ENCODE measurements at places on chromosomes 12 and 14.

GRCh38 chr12:68962877-68963855, 30.2 kb upstream of the CPM start:
- no peak for DNase-seq

DNA sequence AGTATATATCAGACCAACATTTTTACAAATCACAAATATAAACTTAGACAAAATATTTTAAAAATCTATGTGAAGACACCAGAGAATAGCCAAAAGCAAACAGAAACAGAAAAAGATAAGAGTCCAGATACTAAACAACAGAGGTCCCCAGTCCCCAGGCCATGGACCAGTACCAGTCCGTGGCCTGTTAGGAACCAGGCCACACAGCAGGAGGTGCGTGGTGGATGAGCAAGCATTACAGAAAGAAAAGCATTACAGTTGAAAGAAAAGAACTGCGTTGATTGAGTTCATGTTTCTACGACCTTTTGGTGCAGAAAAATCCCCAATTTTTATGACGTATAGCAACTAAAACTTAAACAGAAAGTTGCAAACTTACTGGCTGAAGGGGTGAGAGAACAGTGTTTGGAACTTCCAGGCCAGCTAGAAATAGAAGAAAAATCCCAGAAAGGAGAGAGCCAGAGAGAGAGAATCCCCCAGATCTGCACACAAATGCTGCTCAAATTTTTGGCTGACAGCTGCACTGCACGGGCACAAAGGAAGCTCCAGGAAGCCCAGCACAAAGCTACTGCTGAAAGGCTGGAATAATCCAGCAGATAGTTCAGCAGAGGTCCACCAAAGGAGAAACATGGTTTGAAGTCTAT, 159.6 kb upstream of the C14orf180 start:
- no peak for DNase-seq

DNA sequence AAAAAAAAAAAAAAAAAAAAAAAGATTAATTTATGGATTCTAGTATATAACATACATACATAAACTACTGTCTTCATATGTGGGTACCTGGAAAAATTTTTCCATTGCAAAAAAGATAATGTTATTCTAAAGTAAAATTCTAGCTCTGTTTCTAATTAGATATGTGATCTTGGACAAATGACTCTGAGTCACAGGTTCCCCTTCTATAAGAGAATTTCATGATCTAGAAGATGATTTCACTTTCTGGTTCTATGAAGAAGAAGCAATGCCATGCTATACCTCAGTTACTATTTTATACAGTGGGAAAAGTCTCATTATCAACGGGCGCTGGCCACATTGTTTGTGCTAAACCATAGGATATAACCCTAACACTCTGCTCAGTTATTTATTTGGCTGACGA, 351.3 kb downstream of the ZFP36L1 start:
- no peak for DNase-seq

DNA sequence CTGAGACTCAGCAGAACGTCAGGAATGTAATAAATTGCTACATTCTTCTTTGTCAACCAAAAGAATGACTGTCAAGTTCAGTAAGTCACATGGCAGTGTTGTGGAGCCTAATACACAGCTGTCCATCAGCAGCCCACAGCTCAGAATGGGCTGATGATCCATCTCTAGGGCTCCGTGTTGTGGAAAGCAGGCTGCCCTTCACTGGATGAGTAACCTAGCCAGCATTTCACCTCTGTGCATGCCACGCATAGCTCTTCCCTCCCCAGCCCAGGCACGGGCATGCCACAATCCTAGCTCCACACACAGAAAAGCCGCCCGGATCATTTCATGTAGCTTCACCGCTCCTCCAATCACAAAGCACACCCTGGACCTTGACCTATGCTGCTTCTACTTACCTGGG, 878.0 kb upstream of the TMEM132C start:
- DNase-seq, result no peak

DNA sequence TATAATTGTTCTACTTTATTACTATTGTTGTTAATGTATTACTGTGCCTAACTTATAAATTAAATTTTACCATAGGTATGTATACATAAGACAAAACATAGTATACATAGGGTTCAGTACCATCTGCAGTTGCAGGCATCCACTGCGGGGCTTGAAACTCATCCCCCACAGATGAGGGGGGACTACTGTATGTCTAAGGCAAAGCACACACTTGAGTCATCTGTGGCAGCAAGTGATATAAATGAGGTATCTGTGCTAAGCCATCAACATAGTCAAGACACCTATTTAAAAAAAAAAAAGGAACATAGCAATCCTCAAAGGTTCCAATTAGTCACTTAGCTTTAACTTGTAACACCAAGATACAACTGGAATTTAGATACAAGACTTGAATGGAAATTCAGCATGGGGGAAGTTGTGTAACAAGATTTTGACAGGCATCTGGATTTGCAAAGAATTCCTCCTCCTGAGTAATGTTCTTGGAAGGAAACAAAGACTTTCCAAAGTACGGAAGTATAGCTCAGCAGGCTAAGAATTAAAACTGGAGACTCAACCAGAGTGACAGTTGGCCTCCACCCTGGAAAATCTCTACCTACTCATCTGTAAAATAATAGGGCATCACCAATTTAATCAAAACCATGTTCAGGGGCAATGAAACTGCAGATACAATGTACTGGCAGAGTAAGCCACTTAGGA, 14.9 kb downstream of the DCAF5 start:
- DNase-seq, result no peak

GRCh38 chr14:68331991-68332390, 460.9 kb downstream of the ZFP36L1 start:
- DNase-seq, result no peak

DNA sequence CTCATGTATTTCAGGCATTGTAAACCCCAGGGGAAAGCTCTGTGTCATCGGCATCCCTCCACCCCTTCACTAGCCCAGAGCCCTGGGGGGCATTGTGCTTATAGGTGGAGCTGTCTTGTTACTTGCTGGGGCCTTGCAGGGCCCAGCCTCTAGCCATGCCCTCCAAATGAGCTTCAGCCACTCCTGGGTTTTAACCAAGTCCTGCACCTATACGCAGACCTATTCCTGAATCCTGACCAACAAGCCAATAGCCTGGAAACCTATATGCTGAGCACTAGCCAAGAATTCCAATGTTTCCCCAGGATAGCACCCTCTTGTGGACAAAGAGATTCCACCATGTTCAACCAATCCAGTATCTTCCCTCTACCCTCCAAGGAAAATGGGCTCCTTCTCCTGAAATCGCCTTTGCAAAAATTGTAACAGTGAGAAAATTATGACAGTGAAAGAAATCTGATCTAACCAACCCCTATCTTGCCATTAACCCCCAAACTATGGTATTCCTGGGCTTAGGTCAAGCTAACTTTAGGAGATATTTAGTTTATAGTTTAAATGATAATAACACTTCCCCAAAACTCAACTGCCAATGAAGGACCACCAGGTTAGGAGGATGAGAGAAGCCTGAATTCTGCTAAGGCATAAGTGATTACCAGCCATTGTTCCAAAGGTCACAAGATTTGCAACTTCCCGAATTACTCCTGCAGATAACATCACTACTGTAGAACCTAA, 55.5 kb downstream of the TTC7B start:
- no peak for DNase-seq

- peak; percentile 29 for DNase-seq
Measured at GRCh38 chr14:61925043-61925442, 162.8 kb downstream of the SNAPC1 start.

GRCh38 chr12:123949770-123950165, 22.9 kb downstream of the CCDC92 start:
- DNase-seq, result no peak

DNA sequence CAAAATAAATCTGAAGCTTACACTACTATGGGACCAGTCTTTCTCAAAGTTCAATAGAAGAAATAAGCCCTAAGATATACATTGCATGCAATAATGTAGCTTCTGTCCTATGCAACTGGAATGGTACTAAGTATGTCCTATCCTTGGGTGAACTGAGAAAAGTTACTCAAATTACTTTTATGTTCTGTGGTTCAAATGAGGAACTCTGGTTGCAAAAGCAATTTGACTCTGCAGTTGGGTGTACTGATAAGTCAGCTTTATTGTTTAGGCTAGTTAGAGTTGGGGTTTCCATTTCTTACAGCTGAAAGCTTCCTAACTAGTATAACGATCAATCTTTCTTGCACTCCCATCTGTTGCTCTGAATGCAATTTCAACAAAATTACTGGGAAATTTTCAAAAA, 29.2 kb downstream of the GPR135 start:
- no peak for DNase-seq

DNA sequence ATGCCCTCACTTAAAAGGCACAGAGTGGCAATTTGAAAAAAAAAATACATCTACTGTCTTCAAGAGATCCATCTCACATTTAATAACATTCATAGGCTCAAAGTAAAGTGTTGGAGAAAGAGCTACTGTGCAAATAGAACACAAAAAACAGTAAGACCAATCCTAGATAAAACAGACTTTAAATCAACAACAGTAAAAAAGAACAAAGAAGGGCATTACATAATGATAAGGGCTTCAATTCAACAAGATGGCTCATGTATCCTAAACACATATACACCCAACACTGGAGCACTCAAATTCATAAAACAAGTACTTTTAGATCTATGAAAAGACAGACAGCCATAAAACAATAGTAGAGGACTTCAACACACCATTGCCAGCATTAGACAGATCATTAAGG, 93.6 kb upstream of the PCED1B start:
- DNase-seq, result no peak

- peak; percentile 78 for DNase-seq
Measured at GRCh38 chr14:104150136-104151025, 12.0 kb downstream of the KIF26A start.

DNA sequence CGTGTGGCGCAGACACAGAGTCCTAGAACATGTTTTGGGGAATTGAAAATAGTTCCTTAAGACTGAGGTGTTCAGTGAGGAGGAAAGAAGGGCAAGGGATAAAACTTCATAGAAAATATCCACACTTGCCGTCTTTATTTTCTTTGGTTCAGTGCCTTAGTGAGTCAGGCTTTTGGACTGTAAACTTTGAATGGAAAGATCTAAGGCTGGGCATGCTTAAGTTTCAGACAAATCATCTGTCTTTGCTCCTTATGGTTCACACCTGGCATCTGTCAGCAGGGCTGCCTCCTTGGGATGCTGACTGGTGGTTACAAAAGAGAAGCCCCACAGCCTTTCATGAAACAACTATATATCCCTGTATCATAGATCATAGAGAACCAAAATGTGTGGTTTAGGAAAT, 136.3 kb upstream of the PRICKLE1 start:
- DNase-seq, result no peak

DNA sequence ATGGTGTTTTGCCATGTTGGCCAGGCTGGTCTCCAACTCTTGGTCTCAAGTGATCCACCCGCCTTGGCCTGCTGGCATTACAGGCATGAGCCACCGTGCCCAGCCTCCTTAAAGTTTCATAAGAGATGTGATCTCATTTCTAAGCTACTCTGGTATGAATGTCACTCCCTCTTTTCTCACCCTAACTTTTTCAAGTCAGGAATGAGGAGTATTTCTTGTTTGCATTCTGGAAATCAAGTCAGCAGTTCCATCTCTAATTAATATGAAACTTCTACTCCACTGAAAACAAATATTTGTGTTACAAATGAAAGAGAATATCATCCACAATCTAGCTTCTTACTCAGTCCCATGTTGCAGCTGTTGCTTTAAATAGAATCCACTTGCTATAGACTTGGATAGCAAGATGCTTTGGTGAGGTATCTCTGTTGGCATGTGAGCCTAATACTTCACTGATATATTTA, 61.3 kb downstream of the ARF6 start:
- DNase-seq, result no peak

- DNase-seq, result no peak
Measured at GRCh38 chr12:26361964-26362363, 166.6 kb downstream of the SSPN start.

- no peak for DNase-seq
Measured at GRCh38 chr12:91272461-91273063, 89.9 kb upstream of the DCN start.

DNA sequence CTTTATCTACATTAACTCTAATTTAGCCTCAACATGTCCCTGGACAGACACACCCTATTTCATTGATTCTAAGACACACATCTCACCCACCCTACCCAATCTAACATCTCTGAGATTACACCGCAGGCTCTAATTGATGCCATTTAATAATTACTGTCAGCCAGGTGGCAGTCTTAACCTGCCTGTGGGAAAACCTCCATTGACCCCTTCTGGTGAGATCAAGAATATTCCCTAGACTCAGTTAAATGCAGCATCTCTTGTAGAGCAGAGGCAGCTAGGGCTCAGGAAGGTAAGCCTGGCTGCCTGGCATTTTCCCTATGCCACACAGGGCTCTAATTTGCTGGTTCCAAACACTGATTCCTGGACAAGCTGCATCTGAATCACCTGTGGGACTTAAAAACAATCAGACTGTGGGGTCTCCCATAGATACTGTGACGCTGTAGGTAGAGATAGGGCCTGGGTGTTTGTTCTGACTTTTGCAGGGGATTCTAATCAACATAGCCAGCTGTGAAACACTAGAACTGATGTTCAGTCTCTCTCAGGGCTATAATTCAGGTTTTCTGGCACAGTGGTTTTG, 14.3 kb downstream of the MCRS1 start:
- DNase-seq, result no peak

- DNase-seq, result no peak
Measured at GRCh38 chr12:76622351-76622750, 62.8 kb upstream of the OSBPL8 start.

- DNase-seq, result no peak
Measured at GRCh38 chr12:30251546-30251945, 444.1 kb downstream of the IPO8 start.

DNA sequence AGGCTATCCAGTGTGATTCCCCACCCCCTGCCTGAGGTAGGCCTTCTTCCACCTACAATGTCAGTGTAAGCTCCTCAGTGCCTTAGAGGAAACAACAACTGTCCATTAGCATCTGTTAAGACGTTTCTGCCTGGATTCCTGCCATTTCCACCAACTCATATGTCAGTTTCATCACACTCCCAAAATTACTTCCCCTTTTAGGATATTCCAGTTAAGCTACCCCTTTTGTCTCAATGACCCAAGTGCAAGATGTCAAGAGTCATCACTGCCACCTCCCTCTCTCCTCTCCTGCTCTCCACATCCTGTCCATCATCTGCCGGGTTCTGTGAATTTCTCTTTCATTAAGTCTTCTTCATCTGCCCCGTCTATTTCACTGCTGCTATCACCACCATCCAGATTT, 189.4 kb downstream of the DPF3 start:
- DNase-seq, result no peak

DNA sequence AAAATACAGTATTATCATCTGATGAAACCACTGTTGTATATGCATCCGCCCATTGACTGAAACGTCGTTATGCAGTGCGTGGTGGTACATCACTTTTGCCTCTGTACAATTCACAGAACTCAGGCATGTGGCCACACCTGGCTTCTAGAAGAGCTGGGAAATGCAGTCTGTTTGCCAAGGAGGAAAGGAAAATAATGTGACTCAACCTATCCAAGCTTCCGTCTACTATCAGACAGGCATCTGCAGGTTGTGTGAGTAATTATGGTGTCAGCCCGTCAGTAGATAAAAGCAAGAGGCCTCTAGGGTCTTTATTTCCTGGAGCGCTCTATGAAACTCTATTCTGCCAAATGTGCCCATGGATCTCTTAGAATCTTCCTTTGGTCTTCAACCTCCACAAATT, 111.6 kb downstream of the BBS10 start:
- no peak for DNase-seq

GRCh38 chr14:72880164-72880563, 13.7 kb downstream of the DPF3 start:
- DNase-seq, result no peak

Data from NCI-H1092 (cell line).